ENCODE measurements at places on chromosomes 5 and 9. TPM values are rescaled to one million over a fixed set of nuclear protein-coding genes. Genes with fewer than 3 reads are reported as not detected.

The CHSY3 gene
- total RNA-seq = 6.3 TPM

The SMIM33 gene
- total RNA-seq = not detected

The C9 gene
- total RNA-seq = 0.22 TPM

The GABRP gene
- total RNA-seq = 0.13 TPM

GRCh38 chr5:158761161-158761560 lies 338.6 kb downstream of the EBF1 start:
- no peak for DNase-seq

- no peak for DNase-seq
Observed at GRCh38 chr9:137025517-137025966, 2.5 kb downstream of the ABCA2 start.

- DNase-seq = peak; percentile 63
Observed at GRCh38 chr9:36142510-36143244, 6.1 kb downstream of the GLIPR2 start.

DNA sequence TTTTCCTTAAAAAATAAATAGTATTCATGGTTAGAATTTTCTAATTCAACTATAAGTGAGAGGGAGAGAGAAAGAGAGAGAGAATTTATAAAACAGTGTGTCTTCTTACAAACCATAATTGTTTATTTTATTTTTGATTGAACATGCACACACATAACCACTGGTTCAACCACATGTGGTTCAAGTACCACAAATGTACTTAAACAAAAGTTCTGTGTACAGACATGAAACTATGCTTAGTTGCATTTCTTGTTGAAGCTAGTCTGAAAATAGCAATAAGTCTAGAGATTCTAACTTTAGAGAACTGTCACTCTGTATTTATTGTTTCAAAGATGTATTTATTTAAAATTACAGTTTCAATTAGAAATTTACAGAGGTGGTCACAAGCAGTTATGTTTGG lies 130.6 kb upstream of the PDE4D start:
- no peak for DNase-seq

GRCh38 chr5:105882956-105883481 lies 1787.7 kb downstream of the EFNA5 start:
- DNase-seq = no peak

GRCh38 chr9:133602277-133602676 lies 6.9 kb downstream of the FAM163B start:
- no peak for DNase-seq

- DNase-seq = no peak
Observed at GRCh38 chr9:505741-506059, 291.0 kb downstream of the DOCK8 start.

- DNase-seq = no peak
Observed at GRCh38 chr5:54062958-54063357, 247.4 kb downstream of the ARL15 start.

DNA sequence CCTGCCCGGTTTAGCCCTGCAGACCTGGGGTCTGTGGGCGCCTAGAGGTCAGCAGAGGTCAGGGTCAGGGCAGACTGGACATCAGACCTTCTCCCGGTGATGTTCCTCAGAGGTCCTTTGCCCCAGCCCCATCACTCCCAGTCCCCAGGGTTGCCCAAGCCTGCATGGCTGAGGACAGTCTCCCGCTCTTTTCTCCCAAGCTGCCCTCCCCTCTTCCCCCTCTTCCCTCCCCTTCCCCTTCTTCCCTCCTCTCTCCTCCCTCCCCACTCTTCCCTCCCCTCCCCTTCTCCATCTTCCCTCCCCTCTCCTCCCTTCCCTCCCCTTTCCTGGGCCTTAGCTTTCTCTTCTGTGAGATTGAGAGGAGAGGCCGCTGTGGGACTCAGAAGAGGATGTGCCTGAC lies 10.4 kb downstream of the LHX3 start:
- DNase-seq = no peak

DNA sequence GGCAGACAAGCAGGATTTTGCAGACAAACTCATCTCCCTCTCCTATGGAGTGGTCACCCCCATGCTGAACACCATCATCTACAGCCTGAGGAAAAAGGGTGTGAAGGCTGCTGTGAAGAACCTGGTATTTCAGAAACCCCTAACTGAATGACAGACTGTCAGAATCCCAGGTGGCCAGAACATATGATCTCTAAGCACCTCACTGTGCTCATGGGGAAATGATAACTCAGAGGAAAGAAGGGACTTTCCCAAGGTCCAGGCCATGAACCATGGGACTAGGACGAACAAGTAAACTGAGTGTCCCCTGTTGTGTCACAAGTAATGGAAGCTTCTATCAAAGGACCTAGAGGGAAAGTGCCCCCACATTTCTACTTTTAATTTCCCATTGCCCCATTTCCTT lies 14.7 kb upstream of the RECK start:
- DNase-seq = no peak

- no peak for DNase-seq
Observed at GRCh38 chr9:33460854-33461253, 12.9 kb downstream of the NOL6 start.

- DNase-seq = no peak
Observed at GRCh38 chr5:103605277-103605676, 42.7 kb upstream of the NUDT12 start.

All from muscle of leg (tissue), 16 donors.